RPMI7951 (cell line): ENCODE measurements at places on chromosomes 2 and 18.

- DNase-seq = no peak
These were observed 31.2 kb downstream of the FTCDNL1 start for GRCh38 chr2:199819746-199820145.

DNA sequence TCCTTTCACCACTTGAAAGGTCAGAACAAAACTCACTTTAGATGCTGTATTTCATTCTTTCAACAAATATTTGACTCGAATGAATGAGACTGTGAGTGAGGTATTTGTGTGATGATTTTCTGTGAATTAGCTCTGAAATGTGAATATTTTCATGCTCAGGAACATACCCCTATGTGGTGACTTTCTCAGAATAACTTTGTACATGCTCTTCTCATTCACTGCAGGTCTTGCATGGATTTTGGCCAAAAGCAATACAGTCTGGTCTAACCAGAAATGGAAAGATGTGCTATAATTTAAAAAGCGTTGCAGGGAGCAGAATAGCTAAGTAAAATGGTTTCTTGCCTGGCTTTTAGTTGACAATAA lies 75.5 kb downstream of the MYCN start:
- no peak for DNase-seq

- DNase-seq = no peak
These were observed 241.1 kb downstream of the BCL2 start for GRCh38 chr18:63078471-63078870.

GRCh38 chr2:234821946-234822475 lies 129.8 kb upstream of the SH3BP4 start:
- no peak for DNase-seq

DNA sequence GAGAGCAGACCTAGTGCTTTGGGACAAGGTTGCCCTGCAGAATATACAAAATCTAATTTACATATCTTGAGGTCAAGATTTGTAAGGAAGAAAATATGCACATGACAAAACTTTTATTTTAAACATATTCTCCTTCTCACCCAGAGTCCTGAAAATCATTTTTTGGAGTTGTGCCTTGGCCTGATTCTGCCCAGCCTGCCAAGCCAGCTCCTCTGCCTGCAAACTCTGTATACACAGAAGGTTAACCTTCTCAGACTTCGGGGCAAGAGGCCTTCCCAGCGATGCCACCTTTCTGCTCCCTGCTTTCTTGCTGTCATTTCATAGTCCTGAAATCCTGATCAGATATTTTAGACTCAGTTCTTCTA lies 95.8 kb upstream of the CAVIN2 start:
- DNase-seq = no peak

GRCh38 chr18:622289-622688 lies 25.5 kb downstream of the CLUL1 start:
- no peak for DNase-seq

DNA sequence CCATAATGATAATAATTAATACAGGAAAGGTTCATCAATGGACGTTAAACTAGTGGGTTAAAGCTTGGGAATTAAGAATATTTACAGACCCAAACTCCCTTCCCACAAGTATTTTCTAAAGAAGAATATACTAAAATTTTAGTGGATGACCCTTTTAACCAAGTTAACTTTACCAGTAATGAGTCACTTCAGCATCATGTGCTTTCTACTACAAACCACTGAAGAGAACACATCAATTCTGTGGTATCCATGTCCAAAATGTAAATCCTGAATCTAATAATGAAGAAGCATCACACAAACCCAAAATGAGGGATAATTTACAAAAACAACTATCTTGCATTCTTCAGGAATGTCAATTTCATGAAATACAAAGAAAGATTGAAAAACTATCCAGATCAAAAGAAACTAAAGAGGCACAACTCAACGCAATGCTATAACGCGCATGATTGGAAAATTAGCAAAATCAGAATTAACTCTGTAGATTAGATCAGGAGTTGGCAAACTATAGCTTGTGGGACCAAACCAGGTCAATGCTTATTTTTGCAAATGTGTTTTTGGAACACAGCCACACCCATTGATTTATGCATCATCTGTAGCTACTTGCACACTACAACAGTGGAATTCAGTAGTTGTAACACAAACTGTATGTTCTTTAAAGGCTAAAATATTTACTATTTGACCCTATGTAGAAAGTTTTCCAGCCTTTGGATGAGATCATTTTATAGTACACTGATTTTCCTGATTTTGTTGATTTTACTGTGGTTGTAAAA lies 27.5 kb downstream of the COPS8 start:
- DNase-seq = no peak

DNA sequence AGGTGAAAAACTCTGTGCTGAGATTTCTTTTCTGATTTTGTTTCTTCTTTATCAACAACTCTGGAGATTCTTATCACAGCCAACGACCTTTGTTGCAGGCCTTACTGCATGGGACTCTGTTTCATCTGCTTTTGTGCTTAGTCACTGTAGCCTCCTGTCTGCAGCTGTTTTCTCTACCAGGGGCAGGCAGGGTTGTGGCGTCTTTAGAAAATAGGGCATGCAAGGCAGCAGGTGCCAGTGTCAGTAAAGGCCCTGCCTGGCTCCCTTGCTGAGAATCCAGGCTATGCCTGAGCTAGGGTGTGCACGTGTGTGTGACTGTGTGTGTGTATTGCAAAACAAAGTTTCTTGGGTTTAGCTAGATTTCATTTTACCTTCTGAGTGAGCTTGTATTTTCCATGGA lies 14.6 kb upstream of the SLC9A2 start:
- no peak for DNase-seq

- DNase-seq = no peak
These were observed 135.5 kb downstream of the EIPR1 start for GRCh38 chr2:3241971-3242746.

- DNase-seq = peak; percentile 32
These were observed 157.2 kb upstream of the COPS8 start for GRCh38 chr2:236928380-236929037.

DNA sequence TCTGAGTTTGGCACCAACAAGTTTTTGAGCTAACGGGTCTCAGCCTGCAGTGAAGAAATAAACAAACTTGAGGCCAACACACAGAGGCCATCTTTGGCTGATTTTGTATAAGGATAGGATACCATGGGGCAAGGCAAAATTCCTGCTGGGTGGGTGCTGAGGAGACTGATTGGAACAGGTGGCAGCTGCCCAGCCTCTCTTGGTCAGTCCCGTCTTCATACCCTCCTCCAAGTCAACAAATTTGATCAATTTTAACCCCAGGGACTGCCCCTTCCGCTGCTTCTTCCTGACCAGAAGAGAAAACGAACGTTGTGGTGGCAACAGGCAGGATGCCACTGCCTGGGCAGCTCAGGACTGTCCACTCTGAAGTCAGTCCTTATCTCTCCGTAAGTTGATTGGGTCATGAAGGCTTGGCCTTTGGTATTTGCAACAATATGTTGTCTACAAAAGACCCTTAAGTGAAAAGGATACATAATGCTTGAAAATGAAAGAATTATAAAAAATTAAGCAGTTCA lies 139.3 kb downstream of the SPP2 start:
- DNase-seq = no peak

DNA sequence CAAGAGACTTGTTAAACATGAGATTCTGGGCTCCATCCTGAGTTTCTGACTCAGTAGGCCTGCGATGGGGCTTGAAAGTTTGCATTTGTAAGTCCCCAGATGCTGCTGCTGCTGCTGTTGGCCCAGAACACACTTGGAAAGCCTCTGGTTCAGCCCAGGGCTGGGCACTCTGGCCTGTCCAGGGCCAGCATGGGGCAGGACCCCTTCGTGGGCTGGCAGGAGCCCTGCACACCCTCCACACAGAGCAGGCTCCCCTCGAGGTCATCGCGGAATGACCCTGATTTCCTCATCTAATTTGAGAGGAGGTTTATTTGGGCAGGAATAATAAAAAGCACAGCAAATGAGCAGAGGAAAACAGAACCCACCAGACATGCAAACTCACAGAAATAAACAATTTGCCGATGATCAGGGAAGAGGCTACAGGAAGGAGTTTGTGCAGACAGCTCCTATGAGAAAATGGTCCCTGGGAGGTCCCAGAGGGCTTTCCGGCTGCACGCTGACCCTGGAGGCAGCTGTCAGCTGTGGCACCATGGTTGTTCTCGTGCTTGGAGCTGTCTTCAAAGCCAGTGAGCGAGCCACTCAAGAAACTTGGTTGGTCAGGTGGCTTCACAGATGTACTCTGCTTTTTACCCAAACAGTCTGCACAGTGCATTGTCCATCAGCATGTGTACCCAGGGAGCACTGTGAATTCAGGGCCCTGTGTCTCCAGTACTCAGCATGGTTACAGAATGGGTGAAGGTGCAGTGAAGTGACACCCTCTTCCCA lies 119.3 kb downstream of the GLI2 start:
- DNase-seq = no peak

DNA sequence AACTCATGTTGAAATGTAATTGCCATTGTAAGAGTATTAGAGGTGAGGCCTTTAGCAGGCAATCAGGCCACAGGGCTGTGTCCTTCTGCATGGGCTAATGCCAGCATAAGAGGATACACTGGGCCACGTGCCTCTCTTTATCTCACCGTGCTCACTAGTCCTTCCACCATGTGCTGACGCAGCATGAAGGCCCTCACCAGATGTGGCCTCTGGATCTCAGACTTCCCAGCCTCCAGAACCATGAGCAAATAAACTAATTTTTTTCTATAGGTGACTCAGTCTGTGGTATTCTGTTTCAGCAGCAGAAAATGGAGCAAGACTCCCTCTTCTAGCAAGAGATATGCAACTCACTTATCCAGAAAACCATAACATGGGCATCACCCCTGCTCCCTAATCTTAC lies 149.7 kb upstream of the ZNF236 start:
- peak; percentile 21 for DNase-seq

DNA sequence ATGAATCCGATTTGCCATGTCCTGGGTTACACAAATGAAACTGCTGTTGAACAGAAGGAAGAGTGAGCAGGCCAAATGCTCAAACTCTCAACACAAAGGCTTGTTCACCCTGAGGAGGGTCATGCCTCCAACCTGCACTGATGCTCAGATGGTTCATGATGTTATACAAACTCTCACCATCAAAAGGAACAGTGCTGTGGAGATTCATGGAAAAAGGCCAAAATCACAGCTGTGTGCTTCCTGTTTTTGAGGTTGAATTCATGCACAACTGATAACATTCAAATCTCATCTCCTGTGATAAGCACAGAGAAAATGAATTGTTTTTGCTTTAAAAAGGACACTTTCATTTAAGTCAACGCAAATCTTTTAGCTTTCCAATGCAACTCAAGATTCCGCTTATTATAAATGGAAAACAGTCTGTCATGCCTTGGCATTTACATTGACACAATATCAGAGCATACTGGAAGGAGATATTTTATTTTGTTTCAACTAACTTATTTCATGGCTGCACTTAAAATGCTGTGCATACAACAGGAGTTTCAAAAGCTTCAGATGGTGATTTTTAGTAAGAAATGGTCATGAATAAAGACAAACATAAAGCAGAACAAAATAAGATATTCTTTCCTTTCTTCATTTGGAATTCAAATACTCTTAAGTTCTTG lies 22.2 kb upstream of the TTN start:
- peak; percentile 41 for DNase-seq

DNA sequence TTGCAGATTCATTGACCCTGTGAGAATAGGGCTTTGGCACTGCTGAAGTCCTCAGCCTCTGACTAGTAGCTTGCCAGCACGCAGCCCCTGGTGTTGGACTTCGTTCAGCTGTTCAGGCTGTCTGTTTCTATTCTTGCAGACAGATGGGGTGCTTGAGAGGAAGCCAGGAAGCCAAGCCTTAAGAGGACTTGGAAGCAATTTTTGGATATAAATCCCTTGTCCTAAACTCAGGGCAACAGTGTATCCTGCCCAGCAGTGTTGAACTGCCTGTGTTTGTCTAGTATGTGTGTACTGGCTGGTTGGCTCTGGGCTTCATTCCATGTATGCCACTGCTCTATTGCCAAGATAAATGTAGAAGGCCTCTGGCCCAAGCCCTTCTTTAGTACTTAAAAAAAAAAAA lies 108.6 kb downstream of the COMMD1 start:
- DNase-seq = peak; percentile 33

GRCh38 chr18:8661754-8662559 lies 43.4 kb upstream of the MTCL1 start:
- DNase-seq = peak; percentile 42

DNA sequence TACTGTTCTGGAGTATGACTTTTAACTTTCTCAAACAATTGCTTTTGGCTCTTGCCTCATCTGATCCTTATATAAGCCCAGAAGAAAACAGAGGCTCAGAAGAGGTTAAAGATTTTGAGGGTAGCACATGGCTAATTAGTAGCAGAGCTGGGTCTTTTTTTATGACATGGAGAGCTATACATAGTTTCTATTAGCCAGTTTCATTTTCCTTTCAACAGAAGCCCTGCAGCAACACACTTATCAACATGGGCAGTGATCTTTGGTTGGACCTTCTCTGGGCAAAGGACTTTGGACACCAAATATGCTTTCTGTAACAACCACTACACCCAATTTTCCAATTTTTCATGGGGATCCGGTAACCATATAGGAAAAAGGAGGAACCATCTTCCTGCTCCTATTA lies 64.9 kb downstream of the NCKAP5 start:
- DNase-seq = no peak

DNA sequence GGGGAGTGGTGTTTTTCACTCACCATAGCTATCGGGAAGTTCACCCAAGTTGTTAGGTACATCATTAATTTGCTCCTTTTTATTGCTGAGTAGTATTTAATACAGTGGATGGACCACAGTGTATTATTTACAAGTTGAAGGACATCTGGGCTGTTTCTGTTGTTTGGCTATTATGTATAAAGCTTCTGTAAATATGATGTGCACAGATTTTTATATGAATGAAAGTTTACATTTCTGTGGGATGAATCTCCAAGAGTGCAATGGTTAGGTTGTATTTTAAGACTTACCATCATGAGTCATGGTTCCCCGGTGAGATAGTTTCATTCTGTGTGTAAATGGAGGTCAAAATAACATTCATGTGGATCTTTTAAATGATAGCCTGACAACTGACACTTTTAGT lies 337.4 kb downstream of the PTPRM start:
- DNase-seq = peak; percentile 52

- DNase-seq = no peak
These were observed 1.6 kb upstream of the PPP1R1C start for GRCh38 chr2:181984060-181984459.

DNA sequence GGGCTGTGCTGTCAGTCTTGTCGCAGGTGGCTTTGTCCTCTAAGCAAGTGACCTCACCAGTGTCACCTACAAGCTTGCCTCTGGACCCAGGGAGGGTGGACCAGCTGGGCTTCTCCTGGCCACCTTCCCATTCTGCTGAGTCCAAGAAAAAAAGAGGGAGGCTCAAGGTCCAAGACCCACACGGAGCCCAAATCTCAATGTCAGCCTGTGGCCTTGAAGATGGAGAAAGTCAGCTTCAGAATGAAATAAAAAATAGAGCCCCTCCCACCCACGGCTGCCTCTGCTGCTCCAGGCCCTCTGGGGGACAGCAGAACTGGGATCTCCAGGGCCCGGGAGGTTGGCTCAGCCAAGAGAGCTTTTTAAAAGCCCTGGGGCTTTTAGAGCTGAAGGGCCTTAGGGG lies 145.9 kb downstream of the TNS1 start:
- no peak for DNase-seq
